ENCODE measurements at places on chromosomes 16 and 17. TPM values are rescaled to one million over a fixed set of nuclear protein-coding genes. Genes with fewer than 3 reads are reported as not detected.

DNA sequence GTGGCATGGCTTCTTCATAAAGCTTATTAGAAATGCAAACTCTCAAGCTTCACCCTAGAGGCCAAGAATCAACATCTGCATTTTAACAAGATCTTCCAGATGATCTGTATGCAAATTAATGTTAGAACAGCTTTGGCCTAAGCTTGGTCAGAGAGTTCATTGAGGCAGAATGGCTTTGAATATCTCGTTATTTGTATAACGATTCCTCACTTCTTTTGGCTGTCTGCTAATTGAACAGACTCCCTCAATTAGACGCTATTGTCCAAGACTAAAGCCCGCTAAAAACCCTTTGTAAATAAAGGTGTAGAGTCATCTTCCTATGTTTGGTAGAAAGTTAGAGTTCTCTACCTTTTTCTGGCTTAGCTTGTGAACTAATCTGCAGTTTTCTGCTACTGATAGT lies 1453.7 kb downstream of the CDH8 start:
- H3K27ac ChIP-seq, result no peak overlapping the region
- H3K4me1 ChIP-seq, result no peaks in the 10 kb centered on the region
- DNase-seq, result no peak
- H3K27me3 ChIP-seq, result no peaks in the 10 kb centered on the region
- H3K4me3 ChIP-seq, result no peak overlapping the region

The ZNF624 gene
- 11.2 TPM for total RNA-seq

The KIF2B gene
- total RNA-seq, result not detected

DNA sequence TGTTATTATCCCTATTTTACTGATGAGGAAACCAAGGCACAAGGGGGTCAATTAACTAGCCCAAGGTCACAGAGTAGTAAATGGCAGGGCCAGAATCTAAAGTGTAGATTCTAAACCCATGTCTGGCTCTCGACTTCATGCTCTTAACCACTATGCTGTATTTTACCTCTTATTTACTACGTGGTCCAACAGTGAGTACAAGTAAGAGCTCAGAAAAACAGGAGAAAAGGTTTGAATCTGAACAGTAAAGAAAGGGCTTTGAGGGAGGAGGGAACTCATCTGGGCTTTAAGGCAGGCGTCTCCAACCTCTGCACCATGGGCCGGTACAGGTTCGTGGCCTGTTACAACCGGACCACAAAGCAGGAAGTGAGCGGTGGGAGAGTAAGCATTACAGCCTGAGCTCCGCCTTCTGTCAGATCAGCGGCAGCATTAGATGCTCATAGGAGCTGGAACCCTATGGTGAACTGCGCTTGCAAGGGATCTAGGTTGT lies 62.9 kb downstream of the SMURF2 start:
- H3K36me3 ChIP-seq, result peaks cover 4% of the 10 kb centered on the region
- H3K4me3 ChIP-seq, result no peak overlapping the region
- H3K27me3 ChIP-seq, result peaks cover 2% of the 10 kb centered on the region
- DNase-seq, result no peak
- H3K4me1 ChIP-seq, result peaks cover 2% of the 10 kb centered on the region
- no peak overlapping the region for H3K27ac ChIP-seq

- peaks cover 18% of the 10 kb centered on the region for H3K36me3 ChIP-seq
- H3K4me3 ChIP-seq, result no peak overlapping the region
- no peak overlapping the region for H3K27ac ChIP-seq
- no peaks in the 10 kb centered on the region for H3K4me1 ChIP-seq
- H3K27me3 ChIP-seq, result peaks cover 6% of the 10 kb centered on the region
- DNase-seq, result no peak
These were observed 19.6 kb downstream of the ADGRG5 start for GRCh38 chr16:57562066-57562465.

DNA sequence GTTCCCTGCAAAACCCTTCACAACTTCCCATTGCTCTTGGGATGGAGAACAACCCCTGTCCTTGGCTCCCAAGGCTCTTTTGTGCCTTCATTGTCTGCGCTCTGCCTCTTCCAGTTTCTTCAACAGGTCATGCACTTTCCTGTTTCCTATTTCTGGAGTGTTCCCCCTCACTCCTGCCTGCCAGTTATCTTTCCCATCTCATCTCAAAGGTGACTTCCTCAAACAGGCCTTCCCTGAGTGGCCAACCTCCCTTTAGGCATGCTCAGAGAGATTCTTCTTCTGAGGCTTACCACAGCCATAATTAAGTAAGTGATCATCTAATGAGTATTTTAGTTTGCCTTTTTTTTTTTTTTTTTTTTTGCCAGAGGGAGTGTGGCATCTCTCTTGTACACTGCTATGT lies 2.9 kb upstream of the CYLD start:
- H3K4me1 ChIP-seq, result peaks cover 2% of the 10 kb centered on the region
- DNase-seq, result no peak
- H3K4me3 ChIP-seq, result no peak overlapping the region
- no peak overlapping the region for H3K27ac ChIP-seq
- H3K36me3 ChIP-seq, result no peaks in the 10 kb centered on the region
- peaks cover 3% of the 10 kb centered on the region for H3K27me3 ChIP-seq

The CNGB1 gene
- 0.91 TPM for total RNA-seq

DNA sequence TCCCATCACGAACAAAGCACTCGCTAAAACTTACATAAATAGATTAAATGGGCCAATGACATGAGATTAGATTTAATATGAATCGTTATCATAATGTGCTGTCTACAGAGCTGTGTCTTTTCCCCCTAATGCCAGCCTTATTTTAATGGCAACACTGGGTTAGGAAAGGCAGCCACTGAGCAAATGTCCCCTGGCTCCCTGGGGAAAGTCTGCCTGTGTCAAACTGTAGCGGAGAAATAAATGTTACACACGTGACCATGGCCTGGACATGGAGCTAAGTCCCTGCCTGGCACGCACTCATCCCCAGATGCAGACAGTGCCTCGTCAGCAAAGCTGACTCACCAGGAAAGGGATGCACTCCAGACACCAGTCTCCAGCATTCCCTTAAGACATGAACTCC lies 61.3 kb upstream of the SDK2 start:
- H3K4me3 ChIP-seq, result no peak overlapping the region
- peaks cover 12% of the 10 kb centered on the region for H3K36me3 ChIP-seq
- peaks cover 4% of the 10 kb centered on the region for H3K27me3 ChIP-seq
- peak; percentile 20 for DNase-seq
- no peak overlapping the region for H3K27ac ChIP-seq

- H3K4me3 ChIP-seq, result no peak overlapping the region
- peaks cover 5% of the 10 kb centered on the region for H3K36me3 ChIP-seq
These were observed 27.5 kb downstream of the TMEM238L start for GRCh38 chr17:10776381-10776780.

DNA sequence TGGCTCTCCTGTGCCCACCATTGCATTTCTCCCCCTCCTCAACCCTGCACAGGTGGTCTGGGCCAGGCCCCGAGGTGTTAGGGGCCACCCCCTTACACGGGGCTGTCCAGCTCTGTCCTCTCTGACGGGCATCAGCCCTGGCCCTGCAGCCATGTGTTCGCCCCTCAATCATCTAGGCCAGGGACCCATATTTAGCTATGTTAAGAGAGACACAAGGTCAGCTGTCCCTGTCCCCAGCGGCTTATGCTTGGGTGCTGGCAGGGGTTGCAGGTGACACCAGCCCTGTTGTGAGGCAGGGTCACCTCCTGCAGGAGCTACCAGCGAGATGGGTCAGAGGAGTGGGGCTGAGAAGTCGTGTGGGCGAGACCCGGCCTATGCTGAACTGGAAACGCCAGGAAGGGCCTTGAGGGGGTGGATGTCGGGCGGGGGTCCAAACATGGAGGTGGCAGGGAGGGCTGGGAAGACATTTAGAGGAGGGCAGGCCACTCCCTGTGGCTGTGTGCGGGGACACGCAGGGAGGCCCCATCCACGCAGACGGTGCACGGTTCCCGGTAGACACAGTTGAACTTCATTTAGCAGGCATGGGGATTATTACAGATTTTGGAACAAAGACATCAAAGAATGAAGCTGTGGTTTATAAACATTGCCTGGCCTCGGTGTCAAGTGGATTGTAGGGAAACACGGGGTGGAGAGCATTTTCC lies 133.2 kb upstream of the CHMP6 start:
- H3K4me3 ChIP-seq, result no peak overlapping the region
- peaks cover 11% of the 10 kb centered on the region for H3K27me3 ChIP-seq
- DNase-seq, result no peak

- DNase-seq, result peak; percentile 50
- H3K36me3 ChIP-seq, result peaks cover 4% of the 10 kb centered on the region
- peak overlapping the region; percentile 7 for H3K27ac ChIP-seq
- H3K4me1 ChIP-seq, result peaks cover 21% of the 10 kb centered on the region
These were observed 281.5 kb downstream of the SNX29 start for GRCh38 chr16:12257926-12258561.

- no peak for DNase-seq
- H3K4me1 ChIP-seq, result peaks cover 3% of the 10 kb centered on the region
- H3K27me3 ChIP-seq, result no peaks in the 10 kb centered on the region
- no peak overlapping the region for H3K4me3 ChIP-seq
- no peaks in the 10 kb centered on the region for H3K36me3 ChIP-seq
These were observed 47.6 kb downstream of the CPD start for GRCh38 chr17:30426292-30426691.

- H3K4me1 ChIP-seq, result peaks cover 16% of the 10 kb centered on the region
- no peak overlapping the region for H3K27ac ChIP-seq
- peak; percentile 67 for DNase-seq
- H3K4me3 ChIP-seq, result peak overlapping the region; percentile 34
- no peaks in the 10 kb centered on the region for H3K36me3 ChIP-seq
These were observed 19.4 kb upstream of the UBE2I start for GRCh38 chr16:1290063-1290501.

- peak overlapping the region; percentile 95 for H3K27ac ChIP-seq
- H3K4me1 ChIP-seq, result peaks cover 25% of the 10 kb centered on the region
- DNase-seq, result no peak
These were observed 415 bp downstream of the ABCA5 start for GRCh38 chr17:69326377-69327059.

GRCh38 chr17:16516594-16517051 lies 24.6 kb upstream of the LRRC75A start:
- DNase-seq, result peak; percentile 22
- peak overlapping the region; percentile 7 for H3K4me3 ChIP-seq
- no peaks in the 10 kb centered on the region for H3K36me3 ChIP-seq
- peaks cover 6% of the 10 kb centered on the region for H3K27me3 ChIP-seq
- H3K4me1 ChIP-seq, result peaks cover 20% of the 10 kb centered on the region
- H3K27ac ChIP-seq, result peak overlapping the region; percentile 76

DNA sequence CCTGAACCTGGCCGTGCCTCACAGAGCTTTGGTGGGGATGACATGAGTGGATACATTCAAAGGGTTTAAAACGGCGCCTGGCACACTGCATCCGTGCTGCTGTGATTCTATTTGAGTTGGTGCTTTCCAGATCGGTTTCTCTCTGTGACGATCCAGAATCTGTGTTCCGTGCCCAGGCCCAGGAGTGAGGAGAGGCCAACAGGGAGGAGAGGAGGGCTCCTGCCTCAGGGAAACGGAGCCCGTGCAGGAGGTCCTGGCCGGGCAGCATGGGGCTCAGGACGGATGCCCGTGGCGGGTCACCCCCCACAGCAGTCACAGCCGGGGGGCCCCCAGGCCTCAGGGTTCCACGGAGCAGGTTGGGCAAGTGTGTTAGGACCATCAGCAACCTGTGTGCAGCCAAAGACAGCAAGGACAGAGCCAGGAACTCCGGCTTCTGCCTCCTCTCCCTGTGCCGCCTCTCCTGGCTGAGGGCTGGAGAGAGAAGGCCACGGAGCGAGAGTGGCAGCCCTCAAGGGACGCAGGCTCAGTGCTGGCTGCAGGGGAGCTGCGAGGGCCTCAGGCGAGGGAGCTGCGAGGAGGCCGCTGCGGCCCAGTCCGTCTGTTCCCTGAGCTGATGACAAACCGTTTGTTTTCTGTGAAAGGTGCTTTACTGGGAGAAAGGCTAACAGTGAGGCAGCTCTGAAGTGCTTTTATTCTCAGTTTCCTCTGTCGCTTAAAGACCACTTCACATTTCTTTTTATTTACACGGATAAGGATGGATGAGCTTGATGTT lies 99.3 kb downstream of the METRNL start:
- H3K4me1 ChIP-seq, result peaks cover 54% of the 10 kb centered on the region
- H3K27me3 ChIP-seq, result peaks cover 4% of the 10 kb centered on the region
- peak overlapping the region; percentile 88 for H3K27ac ChIP-seq
- H3K36me3 ChIP-seq, result no peaks in the 10 kb centered on the region
- DNase-seq, result peak; percentile 67

- H3K4me3 ChIP-seq, result no peak overlapping the region
- no peaks in the 10 kb centered on the region for H3K4me1 ChIP-seq
- H3K27me3 ChIP-seq, result no peaks in the 10 kb centered on the region
- H3K36me3 ChIP-seq, result peaks cover 13% of the 10 kb centered on the region
- H3K27ac ChIP-seq, result no peak overlapping the region
These were observed 33.3 kb downstream of the JPH3 start for GRCh38 chr16:87635541-87636049.

- H3K36me3 ChIP-seq, result peaks cover 6% of the 10 kb centered on the region
- peaks cover 15% of the 10 kb centered on the region for H3K27me3 ChIP-seq
- DNase-seq, result no peak
- peaks cover 10% of the 10 kb centered on the region for H3K4me1 ChIP-seq
These were observed 9.4 kb downstream of the TMEM92 start for GRCh38 chr17:50283714-50284113.

- H3K4me3 ChIP-seq, result no peak overlapping the region
- peaks cover 8% of the 10 kb centered on the region for H3K4me1 ChIP-seq
- no peak for DNase-seq
- H3K27ac ChIP-seq, result no peak overlapping the region
These were observed 125.2 kb downstream of the ZFHX3 start for GRCh38 chr16:72922714-72923113.

DNA sequence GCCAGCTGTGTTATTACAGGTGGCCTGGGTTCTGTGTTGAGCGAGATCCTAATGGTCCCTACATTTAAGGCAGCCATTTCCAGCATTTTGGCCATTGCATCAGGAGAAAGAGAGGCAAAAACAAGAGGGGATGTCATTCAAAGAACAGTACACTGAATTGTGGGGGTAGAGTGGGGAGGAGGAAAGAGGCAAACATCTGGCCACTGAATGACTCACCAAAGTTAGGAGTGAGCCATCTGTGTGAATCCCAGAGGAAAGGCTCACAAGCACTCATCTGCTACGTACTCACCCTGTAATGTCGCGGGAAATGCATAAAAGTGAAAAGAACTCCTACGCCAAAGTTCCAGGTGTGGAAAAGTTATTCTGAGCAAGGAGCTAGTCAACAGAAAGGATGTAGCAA lies 16.7 kb downstream of the KRABD2 start:
- no peaks in the 10 kb centered on the region for H3K36me3 ChIP-seq
- peaks cover 25% of the 10 kb centered on the region for H3K4me1 ChIP-seq
- no peaks in the 10 kb centered on the region for H3K27me3 ChIP-seq
- no peak for DNase-seq
